ENCODE measurements at places on chromosomes 7 and 10.
A peak's percentile ranks its signal among the peaks of the same experiment; 100 is the strongest.

- peak; percentile 9 for DNase-seq
Measured at GRCh38 chr10:96720422-96721206, at the start of gene PIK3AP1. Gene PIK3AP1 (minus strand): TSS chr10:96720514. CDS start chr10:96720394, 120 bp downstream.

DNA sequence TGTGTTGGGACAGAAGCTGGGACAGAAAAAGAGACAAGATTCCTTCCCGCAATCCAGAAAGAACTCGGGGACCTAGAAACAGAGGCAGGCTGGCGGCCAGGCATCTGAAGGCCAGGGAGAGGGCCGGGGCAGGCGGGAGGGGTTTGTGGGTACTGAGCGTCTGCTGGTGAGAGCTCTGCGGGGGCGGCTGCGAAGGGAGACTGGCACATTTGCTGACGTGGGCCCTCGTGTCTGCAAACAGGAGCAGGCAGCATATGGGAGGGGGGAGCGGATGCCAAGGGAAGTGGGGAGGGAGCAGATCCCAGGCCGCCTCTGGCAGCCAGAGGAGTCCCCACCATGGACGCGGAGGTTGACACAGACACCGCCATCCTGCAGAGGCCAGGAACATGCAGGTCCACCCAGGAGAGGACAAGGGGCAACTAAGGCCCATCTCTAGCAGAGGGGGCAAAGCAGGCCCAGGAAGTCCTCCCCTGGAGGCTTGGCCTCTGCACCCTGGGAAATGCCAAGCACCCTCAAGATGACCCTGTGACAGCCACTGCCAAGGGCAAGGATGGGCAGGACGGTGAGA lies 32.2 kb downstream of the KCNH2 start:
- peak; percentile 36 for DNase-seq

DNA sequence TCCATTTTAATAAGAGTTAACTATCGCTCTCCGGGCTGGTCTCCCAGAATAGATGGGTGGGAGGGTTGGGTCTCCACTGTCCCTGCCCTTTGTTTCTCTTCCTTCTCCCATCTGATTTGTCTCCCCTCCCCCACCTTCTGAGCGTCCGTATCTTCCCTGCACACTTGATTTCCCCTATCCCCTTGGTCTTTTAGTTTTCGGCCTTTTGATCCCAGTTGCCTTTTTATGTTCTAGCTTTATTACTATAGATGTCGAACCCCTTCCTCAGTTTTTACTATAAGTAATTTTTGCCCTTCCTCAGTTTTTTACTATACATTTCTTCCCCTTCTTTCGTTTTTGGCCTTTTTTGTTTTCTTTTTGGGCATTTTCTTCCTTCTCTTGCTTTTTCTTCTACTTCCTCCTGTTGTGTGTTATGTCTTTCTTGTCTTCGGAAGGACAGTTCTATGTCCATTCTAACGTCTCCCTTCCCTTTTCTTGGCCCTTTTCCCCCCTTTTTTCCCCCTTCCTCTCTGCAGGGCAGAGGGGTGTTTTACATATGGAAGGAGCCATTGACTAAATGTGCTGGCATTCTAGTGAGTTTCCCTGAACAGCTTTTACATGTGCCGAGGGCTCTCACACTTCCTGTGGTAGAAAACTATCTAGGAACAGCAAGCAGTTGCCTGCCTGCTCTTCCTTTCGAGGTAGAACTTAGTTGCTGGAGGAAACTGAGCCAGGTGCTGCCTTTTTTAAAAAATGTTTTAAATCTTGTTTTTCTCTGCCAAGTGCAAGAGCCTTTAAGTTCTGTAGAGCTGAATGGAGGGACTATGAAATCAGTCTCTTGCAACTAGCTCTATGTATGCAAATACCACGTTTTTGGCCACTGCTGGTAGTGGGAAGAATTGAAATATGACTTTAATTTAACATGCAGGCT lies 2.8 kb downstream of the TET1 start:
- no peak for DNase-seq

- DNase-seq: no peak
Measured at GRCh38 chr10:55668326-55668922, 692.6 kb downstream of the ZWINT start.
